Tongue (tissue), 3 donors: ENCODE measurements at places on chromosomes 12 and 14.

DNA sequence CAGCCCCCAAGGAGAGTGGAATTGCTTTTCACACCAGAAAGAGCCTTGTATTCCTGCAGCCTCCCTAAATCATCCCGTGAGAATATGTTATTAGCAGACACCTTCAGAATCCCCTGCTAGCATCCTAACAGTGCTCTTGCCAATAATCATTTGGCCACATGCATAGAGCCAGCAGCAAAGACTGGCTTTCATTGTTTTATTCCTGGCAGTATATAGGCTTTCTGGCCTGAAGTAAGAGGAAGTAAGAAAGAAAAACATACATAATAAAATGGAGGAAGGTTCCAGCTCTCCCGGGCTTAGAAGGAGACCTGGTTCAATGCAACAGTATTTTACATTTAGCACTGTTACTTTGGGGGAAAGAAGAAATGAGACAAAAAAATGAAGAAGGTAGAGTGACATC is 176.7 kb upstream of the ATF7IP start:
- DNase-seq = no peak

DNA sequence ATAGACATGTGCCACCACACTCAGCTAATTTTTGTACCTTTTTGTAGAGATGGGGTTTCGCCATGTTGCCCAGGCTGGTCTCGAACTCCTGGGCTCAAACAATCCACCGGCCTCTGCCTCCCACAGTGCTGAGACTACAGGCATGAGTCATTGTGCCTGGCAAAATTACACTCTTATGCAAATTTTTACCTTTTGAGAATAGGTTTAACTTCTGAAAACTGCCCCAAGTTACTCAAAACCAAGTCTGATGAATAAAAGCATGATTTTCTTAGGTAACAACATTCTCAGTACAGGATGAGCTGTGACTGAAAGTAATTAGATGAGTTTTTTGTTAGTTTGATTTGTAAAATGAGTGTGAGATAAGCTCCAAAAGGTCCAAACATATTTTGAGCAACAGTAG is 166.0 kb downstream of the RPS29 start:
- DNase-seq = no peak

DNA sequence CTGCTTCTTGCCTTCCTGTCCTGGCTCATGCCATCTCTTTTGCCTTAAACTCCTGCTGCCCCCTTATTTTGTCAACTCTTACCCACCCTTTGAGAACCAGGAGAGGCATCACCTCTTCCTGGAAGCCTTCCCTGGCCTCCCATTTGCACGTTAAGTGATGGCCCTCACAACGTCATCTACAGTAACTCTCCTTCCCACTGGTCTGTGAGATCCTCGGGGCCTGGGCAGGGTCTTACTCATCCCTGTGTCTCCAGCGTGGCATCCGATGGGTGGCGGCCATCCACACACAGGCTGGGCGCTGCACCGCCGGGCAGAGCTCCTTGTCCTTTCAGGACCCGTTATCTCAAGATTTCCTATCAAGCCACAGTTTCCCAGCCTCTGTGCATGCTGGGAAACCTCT is 16.8 kb upstream of the CACNA2D4 start:
- DNase-seq = no peak

GRCh38 chr14:25759256-25759655 is 709.3 kb upstream of the STXBP6 start:
- no peak for DNase-seq

DNA sequence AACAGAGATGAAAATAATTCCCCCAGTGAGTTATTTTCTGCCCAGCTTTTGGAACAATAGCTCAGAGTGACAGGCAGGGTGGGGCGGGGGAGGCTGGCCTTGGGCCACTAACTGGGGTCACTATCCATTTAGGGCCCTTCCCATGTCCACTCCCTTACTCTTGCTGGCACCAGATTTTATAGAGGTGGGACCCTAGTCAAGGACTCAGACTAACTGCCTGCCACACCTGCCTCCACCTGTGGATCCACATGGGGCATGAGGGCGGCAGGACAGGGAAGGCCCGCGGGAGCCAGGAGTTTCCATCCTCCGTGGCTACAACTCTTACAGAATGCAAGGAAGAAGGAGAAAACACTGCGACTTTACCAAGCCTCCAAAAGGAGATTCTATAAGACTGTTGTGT is 10.1 kb downstream of the VDR start:
- DNase-seq = no peak

DNA sequence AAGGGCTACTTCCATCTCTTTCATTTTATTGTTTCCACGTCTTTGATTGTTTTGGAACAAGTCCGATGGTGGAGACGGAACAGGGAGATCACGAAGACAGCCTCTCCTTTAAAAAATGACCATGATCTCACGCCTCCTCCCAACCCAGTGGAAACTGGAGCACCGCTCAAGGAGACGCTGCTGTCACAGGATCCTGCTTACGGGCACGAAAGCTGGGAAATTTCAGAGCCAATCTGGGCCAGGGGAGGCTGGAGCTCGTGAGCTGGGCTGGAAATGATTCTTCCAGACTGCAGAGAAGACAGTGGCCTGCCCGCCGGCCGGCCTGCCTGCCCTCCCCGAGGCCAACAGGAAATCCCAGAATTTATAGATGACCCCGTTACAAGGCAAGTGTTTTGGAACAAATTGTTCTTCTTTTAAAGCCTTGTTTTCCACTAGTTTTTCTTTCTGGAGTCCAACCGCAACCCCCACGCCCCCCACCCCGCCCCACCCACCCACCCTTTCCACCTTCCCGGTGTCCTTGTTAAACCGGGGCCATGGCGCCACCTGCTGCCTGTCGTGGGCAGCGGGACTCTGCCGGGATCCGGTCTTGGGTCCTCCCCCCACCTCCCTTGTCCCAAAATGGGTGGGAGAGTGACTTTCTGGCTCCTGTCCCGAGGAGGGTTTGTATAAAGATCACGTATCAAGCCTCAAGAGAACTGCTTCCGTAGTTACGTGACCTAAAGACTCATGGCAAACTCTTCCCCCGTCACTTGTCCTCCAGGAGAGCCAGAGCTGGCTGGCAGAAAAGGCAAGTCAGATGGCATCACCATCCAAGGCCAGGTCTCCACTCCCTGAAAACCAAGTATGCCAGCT is 40.3 kb downstream of the MAP1LC3B2 start:
- peak; percentile 91 for DNase-seq

GRCh38 chr14:53902307-53902706 is 54.3 kb downstream of the BMP4 start:
- DNase-seq = no peak
